T-cell (primary cell): ENCODE measurements at places on chromosomes 6 and 20. TPM values are rescaled to one million over a fixed set of nuclear protein-coding genes. Genes with fewer than 3 reads are reported as not detected.

GRCh38 chr6:35311390-35312075 is 13.9 kb downstream of the DEF6 start:
- peak; percentile 61 for DNase-seq

DNA sequence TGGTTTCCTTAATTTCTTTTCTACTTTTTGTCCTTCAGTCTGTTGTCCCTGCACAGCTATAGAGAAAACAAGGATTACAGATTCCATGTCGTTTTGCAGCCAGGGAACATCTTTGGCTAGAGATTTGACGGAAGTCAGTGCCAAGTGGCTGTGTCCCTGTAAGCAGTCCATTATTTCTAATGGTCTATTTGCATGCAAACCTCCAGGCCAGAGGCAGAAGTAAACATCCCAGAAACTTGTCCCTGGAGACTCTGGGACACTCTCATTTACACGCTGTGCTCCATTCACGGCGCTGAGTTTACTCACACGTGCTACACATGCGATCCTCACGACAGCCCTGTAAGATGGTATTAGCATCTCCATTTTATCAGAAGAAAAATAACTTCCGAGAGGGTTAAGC is 355.5 kb downstream of the PRKN start:
- DNase-seq: no peak

DNA sequence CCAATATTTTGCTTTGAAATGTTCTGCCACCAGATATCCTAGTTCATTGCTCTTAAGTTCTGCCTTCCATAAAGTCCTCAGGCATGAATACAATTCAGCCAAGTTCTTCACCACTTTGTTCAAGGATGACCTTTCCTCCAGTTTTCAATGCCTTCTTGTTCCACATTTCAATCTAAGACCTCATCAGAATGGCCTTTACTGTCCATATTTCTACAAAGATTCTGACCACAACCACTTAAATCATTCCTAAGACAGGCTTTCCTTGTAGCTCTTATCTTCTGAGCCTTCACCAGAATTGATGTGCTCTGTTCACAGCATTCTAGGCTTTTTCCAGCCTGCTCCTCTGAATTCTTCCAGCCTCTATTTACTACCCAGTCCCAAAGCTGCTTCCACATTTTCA is 319.0 kb downstream of the HACE1 start:
- DNase-seq: no peak

DNA sequence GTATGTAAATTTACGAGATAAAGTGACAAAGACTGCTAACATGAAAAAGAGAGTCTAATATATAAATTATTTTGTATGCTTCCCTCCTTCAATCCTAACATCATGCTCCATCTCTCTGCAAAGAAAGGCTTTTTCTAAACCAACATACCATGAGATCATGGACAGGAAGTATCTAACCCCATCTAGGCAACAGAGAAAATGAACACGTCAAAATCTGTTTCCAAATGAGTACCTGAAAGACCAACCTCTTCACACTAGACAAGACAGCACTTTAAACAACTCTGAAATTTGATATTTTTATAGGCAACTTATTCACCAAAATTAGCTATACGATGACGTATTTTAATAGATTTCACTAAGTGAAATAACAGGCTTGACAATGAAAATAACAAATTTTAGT is 54.6 kb downstream of the MAN1A1 start:
- no peak for DNase-seq

The ERVFRD-1 gene
- total RNA-seq: not detected

The OR12D3 gene
- not detected for total RNA-seq

The CAP2 gene
- 0.20 TPM for total RNA-seq

GRCh38 chr6:87675004-87675681 is 26.9 kb downstream of the AKIRIN2 start:
- no peak for DNase-seq

The HNF4A gene
- not detected for total RNA-seq

DNA sequence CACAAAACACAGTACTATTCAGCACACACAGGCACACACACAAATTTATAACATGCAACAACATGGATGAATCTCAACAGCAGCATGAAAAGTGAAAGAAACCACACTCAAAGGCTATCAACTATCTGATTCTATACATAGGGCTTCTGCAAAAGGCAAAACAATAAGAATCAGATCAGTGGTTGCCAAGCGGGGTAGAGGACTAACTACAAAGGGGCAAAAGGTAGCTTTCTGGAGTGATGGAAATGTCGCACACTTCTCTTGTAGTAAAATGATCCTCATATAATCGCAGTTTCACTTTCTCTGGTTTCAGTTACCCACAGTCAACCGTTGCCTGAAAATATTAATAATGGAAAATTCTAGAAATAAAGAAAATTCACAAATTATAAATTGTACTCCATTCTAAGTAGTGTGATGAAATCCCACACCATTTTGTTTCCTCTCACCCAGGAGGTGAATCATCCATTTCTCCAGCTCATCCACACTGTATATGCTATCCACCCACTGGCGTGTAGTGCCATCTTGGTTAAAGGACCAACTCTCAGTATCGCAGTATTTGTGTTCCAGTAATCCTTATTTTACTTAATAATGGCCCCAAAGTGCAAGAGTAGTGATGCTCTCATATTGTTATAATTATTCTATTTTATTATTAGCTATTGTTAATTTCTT is 12.8 kb upstream of the PLN start:
- DNase-seq: no peak

GRCh38 chr6:56459030-56459805 is 183.5 kb downstream of the DST start:
- DNase-seq: no peak

GRCh38 chr6:126312013-126312665 is 27.8 kb upstream of the CENPW start:
- no peak for DNase-seq

- no peak for DNase-seq
Measured at GRCh38 chr6:33880104-33880678, 76.4 kb upstream of the MLN start.

The BNIP5 gene
- total RNA-seq: not detected

DNA sequence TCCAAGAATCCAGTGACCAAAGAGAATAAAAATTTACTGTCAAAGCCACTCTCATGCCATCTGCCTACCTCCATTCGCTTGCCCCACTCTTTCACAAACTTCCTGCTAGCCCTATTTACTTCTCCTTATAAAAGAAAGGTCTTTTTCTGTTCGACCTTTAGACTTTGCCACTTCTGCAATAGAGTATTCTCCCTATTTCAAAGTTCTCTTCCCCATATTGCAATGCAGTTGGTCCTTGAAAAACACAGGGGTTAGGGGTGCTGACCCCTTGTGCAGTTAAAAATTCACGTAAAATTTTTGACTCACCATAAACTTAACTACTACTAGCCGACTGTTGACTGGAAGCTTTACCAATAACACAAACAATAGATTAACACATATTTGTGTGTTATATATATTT is 15.0 kb downstream of the CCN2 start:
- DNase-seq: no peak

DNA sequence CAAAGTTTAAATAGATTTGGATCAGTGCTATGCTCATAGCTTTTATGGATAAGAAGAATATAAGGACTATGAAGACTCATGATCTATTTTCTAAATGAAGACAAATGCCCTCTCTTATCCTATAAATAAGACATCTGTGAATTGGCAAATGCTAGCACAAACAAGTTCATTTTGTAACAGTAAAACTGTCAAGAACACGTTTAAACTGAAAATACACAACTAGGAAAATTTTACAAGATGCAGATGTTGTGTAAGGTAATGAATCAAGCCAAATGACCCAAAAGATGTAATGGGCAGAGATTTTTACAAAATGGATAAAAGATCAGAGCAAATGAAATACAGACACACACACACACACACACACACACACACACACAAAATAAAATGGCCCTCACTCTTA is 180.5 kb downstream of the MOXD1 start:
- no peak for DNase-seq

The HTR1B gene
- total RNA-seq: not detected
